ENCODE measurements at places on chromosomes 4 and X. TPM values are rescaled to one million over a fixed set of nuclear protein-coding genes. Genes with fewer than 3 reads are reported as not detected.
A peak's percentile ranks its signal among the peaks of the same experiment; 100 is the strongest.

DNA sequence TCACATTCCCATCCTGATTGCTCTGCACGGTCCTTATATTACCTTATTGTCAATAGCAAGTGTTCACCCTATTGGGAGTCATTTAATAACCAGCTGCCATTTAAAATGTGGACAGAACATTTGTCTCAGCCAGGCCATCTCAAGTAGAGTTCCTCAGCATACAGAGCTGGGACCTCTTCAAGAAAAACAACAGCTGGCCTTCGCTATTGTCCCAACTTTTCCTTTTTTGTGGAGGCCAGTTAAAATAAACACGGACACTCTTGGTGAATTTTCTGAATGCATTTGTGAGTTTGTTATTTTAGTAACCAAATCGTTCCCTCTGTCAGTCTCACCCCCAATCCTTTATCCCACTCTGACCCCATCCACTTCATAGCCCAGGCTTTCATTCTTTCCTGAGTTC lies 395.3 kb upstream of the PITX2 start:
- H3K4me3 ChIP-seq = no peak overlapping the region
- no peak overlapping the region for H3K27ac ChIP-seq
- DNase-seq = no peak
- H3K36me3 ChIP-seq = no peaks in the 10 kb centered on the region
- H3K4me1 ChIP-seq = no peaks in the 10 kb centered on the region

DNA sequence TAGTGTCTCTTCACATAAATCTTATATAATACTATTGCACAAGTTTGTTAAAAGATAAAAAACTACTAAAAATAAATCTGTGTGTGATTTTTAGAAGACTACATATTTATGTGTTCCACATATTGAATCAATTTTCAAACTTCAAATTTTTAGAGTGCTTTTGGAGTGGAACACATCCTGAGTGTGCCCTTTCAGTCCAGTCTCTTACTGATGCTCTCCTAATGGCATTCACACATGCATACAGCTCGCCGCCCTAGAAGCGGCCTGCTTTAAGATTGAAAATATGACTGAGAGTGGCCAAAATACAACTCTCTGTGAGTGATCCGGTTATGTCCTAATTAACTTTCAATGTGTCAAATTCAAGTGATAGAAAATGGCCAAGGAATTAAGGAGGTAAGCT lies 628.8 kb downstream of the ANKRD50 start:
- H3K36me3 ChIP-seq = no peaks in the 10 kb centered on the region
- H3K4me3 ChIP-seq = no peak overlapping the region

Gene GPR173
- 2.2 TPM for total RNA-seq

Gene SATL1
- not detected for total RNA-seq

DNA sequence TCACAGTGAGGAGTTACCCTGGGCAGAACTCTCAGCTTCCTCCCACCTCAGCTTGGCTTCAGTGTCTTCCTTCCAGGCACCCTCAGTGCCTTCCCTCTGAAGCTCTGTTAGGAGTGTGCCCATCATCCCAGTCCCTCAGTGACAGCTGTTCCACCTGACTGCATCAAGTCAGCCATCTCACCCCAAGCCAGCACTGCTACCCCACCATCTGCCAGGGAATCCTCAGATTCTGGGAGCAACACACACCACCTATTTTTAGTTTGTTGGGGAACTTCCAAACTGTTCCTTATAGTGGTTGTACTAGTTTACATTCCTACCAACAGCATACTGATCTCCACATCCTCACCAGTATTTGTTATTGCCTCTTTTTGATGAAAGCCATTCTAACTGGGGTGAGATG lies 182.9 kb downstream of the RELL1 start:
- H3K4me1 ChIP-seq = no peaks in the 10 kb centered on the region
- no peaks in the 10 kb centered on the region for H3K27me3 ChIP-seq
- H3K4me3 ChIP-seq = no peak overlapping the region

DNA sequence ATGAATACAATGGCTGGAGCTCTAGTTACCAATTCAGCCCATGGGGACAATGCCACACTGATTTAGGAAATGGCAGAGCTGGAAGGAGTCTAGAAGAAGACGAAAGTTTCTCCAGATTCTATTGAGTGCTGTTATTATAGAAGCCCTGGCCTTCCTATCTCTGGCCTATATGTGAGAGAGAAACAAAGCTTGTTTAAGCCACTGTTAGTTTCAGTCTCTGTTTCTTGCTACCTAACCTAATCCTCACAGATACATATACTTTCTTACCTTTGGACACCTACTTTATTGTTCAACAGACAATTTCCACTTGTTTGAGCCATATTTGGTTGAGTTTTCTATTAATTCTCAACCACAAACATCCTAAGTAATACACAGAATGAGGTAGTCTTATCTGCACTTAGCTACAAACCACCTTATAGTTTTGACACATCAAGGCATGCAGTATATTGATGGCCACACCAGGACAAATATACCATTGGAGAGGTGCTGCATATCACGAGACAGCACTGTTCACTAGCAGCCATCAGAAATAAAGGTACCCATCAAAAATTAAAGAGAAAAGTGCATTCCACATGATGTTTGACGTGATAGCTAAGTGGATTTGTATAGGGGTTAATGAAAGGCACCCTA lies 190.2 kb downstream of the SMIM20 start:
- H3K27ac ChIP-seq = no peak overlapping the region
- DNase-seq = no peak
- no peaks in the 10 kb centered on the region for H3K36me3 ChIP-seq
- no peaks in the 10 kb centered on the region for H3K27me3 ChIP-seq
- H3K4me3 ChIP-seq = no peak overlapping the region

GRCh38 chrX:78168065-78168464 lies 28.6 kb upstream of the TAF9B start:
- no peaks in the 10 kb centered on the region for H3K4me1 ChIP-seq
- H3K36me3 ChIP-seq = no peaks in the 10 kb centered on the region
- no peak overlapping the region for H3K4me3 ChIP-seq
- no peak for DNase-seq
- H3K27ac ChIP-seq = no peak overlapping the region
- no peaks in the 10 kb centered on the region for H3K27me3 ChIP-seq

- no peak overlapping the region for H3K4me3 ChIP-seq
- DNase-seq = peak; percentile 13
- H3K27ac ChIP-seq = no peak overlapping the region
- H3K36me3 ChIP-seq = no peaks in the 10 kb centered on the region
Measured at GRCh38 chr4:6405397-6405706, 67.1 kb downstream of the PPP2R2C start.

Gene PF4V1
- not detected for total RNA-seq

- H3K36me3 ChIP-seq = no peaks in the 10 kb centered on the region
- no peak overlapping the region for H3K27ac ChIP-seq
- no peaks in the 10 kb centered on the region for H3K4me1 ChIP-seq
- DNase-seq = no peak
- H3K4me3 ChIP-seq = no peak overlapping the region
- peaks cover 10% of the 10 kb centered on the region for H3K27me3 ChIP-seq
Measured at GRCh38 chr4:143626134-143626911, 74.2 kb downstream of the FREM3 start.

Gene MPC1L
- not detected for total RNA-seq

GRCh38 chr4:169968999-169969398 lies 57.2 kb downstream of the MFAP3L start:
- H3K36me3 ChIP-seq = no peaks in the 10 kb centered on the region
- H3K27ac ChIP-seq = peak overlapping the region; percentile 42
- H3K4me3 ChIP-seq = no peak overlapping the region
- peak; percentile 85 for DNase-seq

DNA sequence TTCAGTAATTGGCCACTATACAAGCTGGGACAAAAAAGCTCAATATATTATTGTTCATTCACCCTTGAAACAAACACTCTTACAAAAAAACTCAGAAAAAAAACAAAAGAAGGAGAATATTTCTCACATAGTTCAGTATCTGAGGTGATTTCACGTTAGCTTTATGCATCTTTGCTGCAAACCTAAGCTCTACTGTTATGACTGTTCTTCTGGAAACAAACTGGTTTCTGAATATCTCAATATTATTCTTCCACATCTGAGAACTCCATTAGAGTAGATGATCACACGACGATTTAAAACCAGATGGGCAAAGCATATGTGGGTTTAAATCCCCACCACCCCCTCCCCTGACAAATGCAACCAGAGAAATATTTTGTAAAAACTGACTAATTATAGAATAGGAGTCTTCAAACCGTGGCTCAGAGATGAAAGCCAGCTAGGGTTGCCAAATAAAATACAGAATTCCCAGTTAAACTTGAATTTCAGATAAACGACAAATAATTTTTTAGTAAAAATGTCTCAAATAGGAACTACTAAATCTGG lies 182.0 kb upstream of the FAM241A start:
- H3K36me3 ChIP-seq = no peaks in the 10 kb centered on the region
- H3K27ac ChIP-seq = no peak overlapping the region
- no peak overlapping the region for H3K4me3 ChIP-seq
- no peaks in the 10 kb centered on the region for H3K27me3 ChIP-seq
- no peak for DNase-seq
- no peaks in the 10 kb centered on the region for H3K4me1 ChIP-seq

Gene CXCL10
- total RNA-seq = not detected

- H3K4me3 ChIP-seq = no peak overlapping the region
- H3K36me3 ChIP-seq = peaks cover 11% of the 10 kb centered on the region
- no peaks in the 10 kb centered on the region for H3K4me1 ChIP-seq
- no peaks in the 10 kb centered on the region for H3K27me3 ChIP-seq
Measured at GRCh38 chrX:155242300-155242699, 22.0 kb downstream of the RAB39B start.

Gene HSFX3
- not detected for total RNA-seq

GRCh38 chr4:46329118-46329976 lies 60.6 kb downstream of the GABRA2 start:
- DNase-seq = no peak
- H3K36me3 ChIP-seq = no peaks in the 10 kb centered on the region
- no peak overlapping the region for H3K27ac ChIP-seq
- no peak overlapping the region for H3K4me3 ChIP-seq
- no peaks in the 10 kb centered on the region for H3K4me1 ChIP-seq

Gene PNMA3
- not detected for total RNA-seq

Gene AMTN
- total RNA-seq = not detected

Gene CFAP47
- total RNA-seq = not detected

- DNase-seq = no peak
- no peaks in the 10 kb centered on the region for H3K4me1 ChIP-seq
- no peak overlapping the region for H3K4me3 ChIP-seq
- H3K27ac ChIP-seq = no peak overlapping the region
- H3K36me3 ChIP-seq = no peaks in the 10 kb centered on the region
Measured at GRCh38 chrX:96474029-96474740, 210.5 kb upstream of the DIAPH2 start.

- H3K4me3 ChIP-seq = no peak overlapping the region
- H3K36me3 ChIP-seq = no peaks in the 10 kb centered on the region
- H3K27me3 ChIP-seq = no peaks in the 10 kb centered on the region
Measured at GRCh38 chr4:44132526-44132925, 316.1 kb downstream of the KCTD8 start.

GRCh38 chr4:33302321-33302720 lies 2582.2 kb downstream of the PCDH7 start:
- no peak for DNase-seq
- no peak overlapping the region for H3K4me3 ChIP-seq
- H3K4me1 ChIP-seq = no peaks in the 10 kb centered on the region
- H3K36me3 ChIP-seq = no peaks in the 10 kb centered on the region
- H3K27me3 ChIP-seq = no peaks in the 10 kb centered on the region

GRCh38 chr4:61296144-61296543 lies 96.0 kb downstream of the ADGRL3 start:
- H3K27me3 ChIP-seq = no peaks in the 10 kb centered on the region
- H3K4me1 ChIP-seq = no peaks in the 10 kb centered on the region
- no peak overlapping the region for H3K4me3 ChIP-seq
- H3K36me3 ChIP-seq = no peaks in the 10 kb centered on the region
- no peak overlapping the region for H3K27ac ChIP-seq

Gene HSD17B11
- total RNA-seq = 46.9 TPM

DNA sequence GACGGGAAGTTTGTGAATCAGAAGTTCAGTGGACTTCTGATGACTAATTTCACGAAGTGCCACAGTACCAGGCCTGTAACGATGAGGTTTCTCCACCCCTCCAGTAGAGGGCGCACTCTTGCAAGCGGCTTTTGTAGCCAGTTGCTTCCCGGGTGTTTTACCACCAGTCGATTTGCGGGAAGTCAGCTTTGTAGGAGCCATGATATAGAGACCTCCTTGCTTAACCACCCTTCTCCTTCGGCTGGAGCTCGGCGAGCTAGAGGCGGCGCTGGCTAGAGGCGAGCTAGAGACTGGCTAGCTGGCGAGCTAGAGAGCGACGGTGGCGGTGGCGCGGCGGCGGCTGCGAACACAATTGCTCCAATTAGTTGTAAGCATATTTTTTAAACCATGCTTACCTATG lies 72.0 kb downstream of the IL1RAPL1 start:
- no peaks in the 10 kb centered on the region for H3K27me3 ChIP-seq
- H3K36me3 ChIP-seq = no peaks in the 10 kb centered on the region
- no peak for DNase-seq
- no peaks in the 10 kb centered on the region for H3K4me1 ChIP-seq

Gene PAK3
- total RNA-seq = 1.4 TPM

- H3K4me1 ChIP-seq = no peaks in the 10 kb centered on the region
- no peak for DNase-seq
- no peaks in the 10 kb centered on the region for H3K27me3 ChIP-seq
- no peak overlapping the region for H3K27ac ChIP-seq
- H3K36me3 ChIP-seq = peaks cover 4% of the 10 kb centered on the region
- H3K4me3 ChIP-seq = no peak overlapping the region
Measured at GRCh38 chrX:130027569-130027968, 45.1 kb downstream of the BCORL1 start.

Gene PI4K2B
- total RNA-seq = 20.3 TPM

Gene MBNL3
- total RNA-seq = 2.9 TPM

- peak; percentile 51 for DNase-seq
- no peak overlapping the region for H3K4me3 ChIP-seq
- no peaks in the 10 kb centered on the region for H3K27me3 ChIP-seq
Measured at GRCh38 chr4:16524911-16525554, 298.8 kb upstream of the TAPT1 start.

DNA sequence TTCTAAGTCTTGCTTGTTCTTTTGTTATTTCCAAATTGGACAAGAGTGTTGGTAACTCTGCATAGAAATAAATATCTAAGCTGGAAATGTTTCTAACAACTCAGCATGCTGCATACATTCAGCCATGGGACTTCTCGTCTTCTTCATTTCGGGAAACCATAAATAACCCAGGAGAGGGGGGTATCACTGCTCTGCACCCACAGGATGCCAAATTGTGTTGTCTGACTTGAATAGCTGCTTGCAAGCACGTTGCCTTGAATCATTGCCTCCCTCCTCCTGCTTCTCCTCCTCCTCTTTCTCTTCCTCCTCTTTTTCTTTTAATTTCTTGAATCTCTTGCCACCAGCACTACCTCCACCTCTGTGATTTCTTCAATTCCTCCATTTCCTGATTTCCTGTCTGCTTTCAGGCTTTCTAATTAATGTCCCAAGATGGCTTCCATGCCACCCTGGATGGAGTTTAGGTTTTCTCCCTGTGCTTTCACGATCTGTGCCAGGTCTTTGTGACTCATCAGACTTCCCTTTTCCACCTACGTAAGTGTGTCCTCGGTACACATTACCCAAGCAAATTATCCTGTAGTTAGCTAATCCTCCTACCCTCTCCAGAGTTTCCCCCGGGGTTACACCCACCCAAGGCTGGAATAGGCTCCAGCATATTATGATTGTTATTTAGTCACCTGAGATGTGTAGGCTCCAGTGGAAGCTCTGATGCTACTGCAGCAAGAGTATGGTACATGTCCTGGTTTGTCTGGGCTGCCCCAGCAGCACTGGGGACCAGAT lies 122.6 kb upstream of the VCX3B start:
- no peaks in the 10 kb centered on the region for H3K36me3 ChIP-seq
- H3K4me1 ChIP-seq = no peaks in the 10 kb centered on the region
- H3K4me3 ChIP-seq = no peak overlapping the region
- H3K27me3 ChIP-seq = no peaks in the 10 kb centered on the region
- H3K27ac ChIP-seq = no peak overlapping the region
- DNase-seq = no peak

- no peak for DNase-seq
- H3K27me3 ChIP-seq = no peaks in the 10 kb centered on the region
- H3K36me3 ChIP-seq = peaks cover 29% of the 10 kb centered on the region
Measured at GRCh38 chr4:40881851-40882250, 132.1 kb downstream of the NSUN7 start.
